ENCODE measurements at places on chromosomes 3 and 15.

DNA sequence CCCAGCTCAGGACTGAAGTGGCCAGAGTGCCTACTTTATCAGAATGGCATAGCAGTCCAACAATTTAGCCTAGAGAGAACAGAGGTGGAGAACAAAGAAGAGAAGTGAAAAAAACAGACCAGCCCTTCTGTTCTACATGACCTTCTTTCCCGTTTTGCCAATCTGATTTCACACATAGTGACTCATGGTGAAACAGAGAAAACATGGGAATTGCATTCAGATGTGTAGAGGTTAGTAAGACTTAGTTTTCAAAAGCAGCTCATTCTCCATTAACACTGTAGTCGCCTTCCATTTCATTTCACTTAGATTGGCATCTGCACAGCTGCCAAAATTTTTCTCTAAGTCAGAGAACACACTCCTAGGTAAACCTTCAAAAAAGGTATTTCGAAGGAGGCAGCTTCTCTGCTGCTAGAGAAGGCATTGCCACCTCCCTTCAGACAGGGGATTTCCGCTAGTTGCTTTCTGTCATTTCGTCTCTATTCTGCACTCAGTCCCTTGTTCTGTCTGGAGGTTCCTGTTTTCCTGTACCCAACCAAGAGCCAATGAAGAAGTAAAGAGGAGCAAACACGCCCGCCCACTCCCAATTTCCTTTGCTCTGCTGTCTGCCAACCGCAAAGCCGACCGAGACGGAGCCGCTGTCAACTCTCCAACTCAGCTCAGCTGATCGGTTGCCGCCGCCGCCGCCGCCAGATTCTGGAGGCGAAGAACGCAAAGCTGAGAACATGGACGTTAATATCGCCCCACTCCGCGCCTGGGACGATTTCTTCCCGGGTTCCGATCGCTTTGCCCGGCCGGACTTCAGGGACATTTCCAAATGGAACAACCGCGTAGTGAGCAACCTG is at the start of gene ARL6IP5:
ARL6IP5 (plus strand) TSS at position 612 of the 842 bp plus-strand sequence; CDS start at position 723, 111 bp downstream.
- DNase-seq: peak; percentile 78

GRCh38 chr15:37041042-37041441 is 59.3 kb downstream of the MEIS2 start:
- no peak for DNase-seq

DNA sequence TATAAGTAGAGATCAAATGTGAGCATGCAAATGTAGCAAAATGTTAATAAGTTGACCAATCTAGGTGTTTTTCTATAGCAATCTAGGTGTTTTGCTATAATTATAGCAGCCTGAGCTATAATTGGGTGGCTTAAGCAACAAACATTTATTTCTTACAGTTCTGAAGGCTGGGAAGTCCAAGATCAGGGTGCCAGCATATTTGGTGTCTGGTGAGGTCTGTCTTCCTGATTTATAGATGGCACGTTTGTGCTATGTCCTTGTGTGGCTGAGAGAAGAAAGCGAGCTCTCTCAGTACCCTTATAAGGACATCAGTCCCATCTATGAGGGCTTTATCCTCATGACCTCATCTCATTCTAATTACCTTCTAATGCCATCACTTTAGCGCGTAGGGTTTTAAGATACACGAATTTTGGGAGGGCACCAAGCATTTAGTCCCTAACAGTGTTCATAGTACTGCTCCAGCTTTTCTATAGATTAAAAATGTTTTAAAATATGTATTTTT is 171.1 kb downstream of the GHSR start:
- DNase-seq: no peak

- DNase-seq: no peak
Measured at GRCh38 chr3:195550723-195551122, 7.6 kb upstream of the PPP1R2 start.

DNA sequence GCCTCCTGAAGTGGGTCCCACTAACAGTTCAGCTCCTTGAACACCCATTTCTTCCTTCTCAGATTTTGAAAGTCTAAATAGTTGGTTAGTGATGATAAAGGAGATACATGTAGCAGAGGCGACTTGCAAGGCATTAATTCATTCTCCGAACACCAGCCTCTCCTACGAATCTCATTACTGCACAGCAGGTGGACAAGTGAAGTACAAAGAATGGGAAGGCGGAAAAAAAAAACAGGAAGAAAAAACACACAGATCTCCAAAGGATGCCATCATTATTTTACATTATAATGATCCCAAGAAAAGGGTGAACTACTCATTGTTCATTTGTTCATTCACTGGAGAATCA is 276.5 kb downstream of the MAGI1 start:
- no peak for DNase-seq

DNA sequence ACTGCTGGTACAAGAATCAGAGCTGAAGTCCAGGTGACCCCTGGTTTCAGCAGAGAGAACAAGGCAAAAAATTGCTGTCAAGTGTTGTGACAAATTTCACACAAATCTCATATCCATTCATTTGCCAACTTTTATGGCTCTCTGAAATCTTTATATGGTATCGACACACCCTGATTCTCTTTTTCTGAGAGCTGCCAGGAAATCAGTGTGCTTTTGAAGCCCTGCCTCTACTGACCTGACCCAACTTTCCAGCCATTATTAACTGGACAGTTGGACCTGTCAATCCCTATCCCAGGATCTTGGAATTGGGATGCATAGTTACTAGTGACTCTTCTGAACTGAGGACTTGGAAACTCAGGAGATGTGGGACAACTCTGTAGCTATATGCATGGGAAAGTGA is 288.2 kb upstream of the GADL1 start:
- no peak for DNase-seq

GRCh38 chr3:110881069-110881468 is 190.5 kb upstream of the NECTIN3 start:
- no peak for DNase-seq

- DNase-seq: no peak
Measured at GRCh38 chr3:12428126-12428525, 56.2 kb upstream of the TSEN2 start.
